Uterus (tissue), 4 donors: ENCODE measurements at places on chromosomes 16 and 17. TPM values are rescaled to one million over a fixed set of nuclear protein-coding genes. Genes with fewer than 3 reads are reported as not detected.

GAS2L2 gene
- total RNA-seq, result 0.69 TPM

GRCh38 chr17:35668802-35669201, 62.6 kb upstream of the RASL10B start:
- no peak for DNase-seq

DNA sequence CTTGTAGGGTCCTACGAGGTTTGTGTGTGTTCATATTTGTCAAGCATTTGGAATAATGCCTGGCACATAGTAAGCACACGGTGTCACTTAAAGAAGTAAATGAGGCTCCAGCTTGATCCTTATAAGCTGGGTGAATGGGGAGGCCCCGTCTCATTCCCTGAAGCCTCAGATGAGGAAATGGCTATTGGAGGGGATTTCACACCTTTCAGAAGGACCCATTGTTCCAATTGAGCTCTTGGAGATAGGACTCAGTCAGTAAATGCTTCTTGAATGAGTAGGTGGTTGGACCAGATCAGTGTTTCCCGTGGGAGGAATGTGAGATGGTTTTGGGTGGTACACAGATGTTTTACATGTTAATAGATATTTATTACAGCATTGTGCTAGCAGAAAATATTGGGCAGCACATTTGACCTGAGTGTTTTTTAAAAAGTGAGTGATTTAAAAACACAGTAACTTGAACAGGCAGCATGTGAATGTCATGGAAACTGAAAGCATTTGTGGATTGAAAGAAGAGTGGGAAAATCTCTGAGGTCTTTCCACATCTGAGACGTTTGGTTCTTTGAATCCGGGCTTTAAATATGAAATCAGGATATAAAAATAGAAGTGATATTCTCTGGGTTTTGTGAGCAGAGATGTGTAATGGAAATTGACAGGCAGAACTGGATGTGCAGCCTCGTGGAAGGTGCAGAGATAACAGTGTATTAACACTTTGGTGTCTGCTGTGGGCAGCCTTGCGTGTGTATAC, 36.4 kb upstream of the ARHGAP17 start:
- no peak for DNase-seq

DNA sequence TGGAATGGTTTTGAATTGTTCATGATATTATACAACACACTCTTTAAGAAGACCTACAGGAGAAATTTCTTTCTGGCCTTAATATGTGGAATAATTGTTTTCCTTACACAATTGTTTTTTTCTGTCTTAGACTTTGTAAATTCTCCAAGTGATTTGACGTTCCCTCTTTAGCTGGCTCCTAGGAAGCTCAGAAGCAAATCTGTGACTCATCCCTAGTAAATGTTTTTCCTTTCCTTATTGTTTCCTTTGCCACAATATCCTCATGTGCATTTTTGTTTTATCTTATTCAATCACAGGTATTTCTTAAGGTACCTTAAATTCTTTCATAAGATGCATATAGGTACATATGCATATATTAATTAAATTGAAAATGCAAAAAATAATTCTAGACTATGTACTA, 13.5 kb downstream of the KIAA0753 start:
- no peak for DNase-seq

DNA sequence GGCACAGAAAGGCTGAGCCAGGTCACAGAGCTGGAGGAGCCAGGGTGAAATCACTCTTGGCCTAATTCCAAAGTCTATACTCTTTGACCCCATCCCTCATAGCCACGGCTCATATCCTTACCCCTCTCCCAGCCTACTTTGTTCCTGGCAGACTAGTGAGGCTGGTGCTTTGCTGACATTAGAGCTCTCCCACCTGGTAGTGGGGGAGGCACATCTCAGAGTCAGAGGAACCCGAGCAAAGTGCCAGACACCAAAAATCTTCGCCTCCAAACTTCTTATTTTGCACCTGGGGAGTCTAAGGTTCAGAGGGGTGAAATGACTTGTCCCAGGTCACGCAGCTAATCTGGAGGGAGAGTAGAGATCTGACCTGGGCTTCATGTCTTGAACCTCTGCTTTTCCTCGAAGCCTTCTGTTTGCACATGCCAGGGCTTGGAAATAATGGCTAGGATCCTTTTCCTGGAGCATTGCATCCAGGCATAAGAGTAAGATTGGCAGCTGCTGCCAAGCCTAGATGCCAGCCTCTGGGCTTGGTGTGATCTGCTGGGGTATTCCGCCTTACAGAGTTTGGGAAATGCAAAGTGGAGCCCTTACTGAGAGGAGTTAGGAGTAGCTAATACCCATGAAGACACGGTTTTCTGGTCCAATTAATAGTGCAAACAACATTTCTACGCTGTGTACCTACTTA, 126.9 kb downstream of the SPACA3 start:
- DNase-seq, result no peak

FMNL1 gene
- 4.4 TPM for total RNA-seq

- DNase-seq, result no peak
Measured at GRCh38 chr17:80839511-80839941, 152.1 kb upstream of the CHMP6 start.

RHBDL3 gene
- total RNA-seq, result 3.8 TPM

DNA sequence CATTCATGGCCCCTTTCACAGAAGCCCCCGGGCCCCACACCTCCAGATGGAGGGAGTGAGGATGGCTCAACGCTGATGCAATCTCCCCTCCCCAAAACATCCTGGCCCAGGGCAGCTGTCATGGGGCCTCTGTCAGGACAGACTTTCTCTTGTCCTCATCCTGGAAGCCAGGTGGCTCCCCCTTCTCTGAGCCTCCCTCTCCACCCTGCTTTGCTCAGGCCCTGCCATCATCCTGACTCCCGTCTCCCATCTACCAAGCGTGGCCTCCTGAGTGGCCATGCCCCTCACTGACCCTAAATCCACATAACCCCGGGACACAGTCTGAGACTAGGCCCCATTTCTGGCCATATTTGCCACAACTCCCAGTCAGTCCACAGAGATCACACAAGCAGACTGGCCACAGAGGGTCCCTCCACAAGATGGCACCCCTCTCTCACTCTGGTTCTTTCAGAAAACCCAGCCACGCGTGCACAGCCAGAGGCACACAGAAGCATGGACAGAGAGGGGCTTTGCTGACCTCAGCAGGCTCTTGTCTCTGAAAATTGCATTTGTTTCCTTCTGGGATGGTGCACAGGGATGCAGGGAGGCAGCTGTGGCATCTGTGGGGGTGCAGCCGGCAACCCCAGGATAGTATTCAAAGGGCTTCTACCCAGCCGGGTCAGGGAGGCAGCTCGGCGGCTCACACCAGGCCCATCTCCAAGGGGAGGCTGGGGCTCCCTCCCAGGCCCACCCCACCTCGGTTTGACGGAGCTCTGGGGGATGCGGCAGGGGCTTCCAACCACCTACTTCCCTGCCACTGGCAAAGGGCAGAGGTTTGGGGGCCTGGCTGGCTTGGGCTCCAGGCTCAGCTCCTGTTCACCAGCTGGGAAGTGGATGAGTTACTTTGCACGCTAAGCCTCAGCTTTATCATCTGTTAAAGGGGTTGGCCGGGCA, 16.9 kb downstream of the DOC2B start:
- peak; percentile 56 for DNase-seq

DNA sequence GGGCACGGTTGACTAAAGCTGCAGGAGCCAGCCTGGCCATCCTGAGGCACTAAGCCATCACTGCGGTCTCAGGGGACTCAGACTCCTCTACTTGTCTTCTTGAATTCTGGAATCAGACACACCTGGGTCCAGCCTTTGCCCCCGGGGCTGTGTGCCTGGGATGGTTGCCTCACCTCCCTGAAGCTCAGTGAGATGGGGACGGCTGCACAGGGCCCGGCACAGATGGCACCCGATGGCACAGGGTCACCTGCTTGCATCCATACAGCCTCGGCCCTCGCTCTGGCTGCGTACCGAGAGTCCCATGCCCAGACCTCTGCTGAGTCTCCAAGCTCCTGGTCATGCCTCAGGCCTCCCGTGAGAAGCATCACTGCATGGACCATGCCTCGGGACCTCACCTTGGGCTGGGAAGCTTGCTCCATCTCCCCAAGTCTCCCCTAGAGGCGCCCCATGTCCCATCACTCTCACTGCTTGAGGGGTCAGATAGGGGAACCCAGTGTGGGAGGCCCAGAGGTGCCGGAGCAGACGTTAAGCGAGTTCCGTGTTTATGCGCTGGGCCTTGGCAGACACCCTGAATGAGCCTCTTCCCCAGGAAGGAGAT, 316.3 kb downstream of the SEC14L1 start:
- DNase-seq, result no peak

- DNase-seq, result peak; percentile 31
Measured at GRCh38 chr17:74922694-74923537, at the start of gene USH1G. Gene USH1G (minus strand): TSS chr17:74923255. CDS start chr17:74923073, 182 bp downstream.

DNA sequence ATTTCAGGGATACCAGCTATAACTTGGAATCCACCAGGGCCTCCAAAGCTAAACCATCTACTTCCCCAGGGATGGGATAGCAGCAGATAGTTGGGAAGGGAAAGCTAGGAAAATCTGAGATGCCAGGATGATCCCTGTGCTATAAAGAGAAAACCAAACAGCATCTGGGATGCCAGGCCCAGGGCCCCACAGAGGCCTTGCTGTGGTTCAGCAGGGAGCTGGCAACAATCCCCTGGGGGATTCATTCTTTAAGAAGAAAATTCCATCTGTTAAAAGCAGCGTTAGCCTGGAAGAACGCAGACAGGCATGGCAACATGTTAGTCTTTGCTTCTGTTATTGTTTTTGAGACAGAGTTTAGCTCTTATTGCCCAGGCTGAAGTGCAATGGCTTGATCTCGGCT, 16.6 kb downstream of the MYO18A start:
- DNase-seq, result no peak

DNA sequence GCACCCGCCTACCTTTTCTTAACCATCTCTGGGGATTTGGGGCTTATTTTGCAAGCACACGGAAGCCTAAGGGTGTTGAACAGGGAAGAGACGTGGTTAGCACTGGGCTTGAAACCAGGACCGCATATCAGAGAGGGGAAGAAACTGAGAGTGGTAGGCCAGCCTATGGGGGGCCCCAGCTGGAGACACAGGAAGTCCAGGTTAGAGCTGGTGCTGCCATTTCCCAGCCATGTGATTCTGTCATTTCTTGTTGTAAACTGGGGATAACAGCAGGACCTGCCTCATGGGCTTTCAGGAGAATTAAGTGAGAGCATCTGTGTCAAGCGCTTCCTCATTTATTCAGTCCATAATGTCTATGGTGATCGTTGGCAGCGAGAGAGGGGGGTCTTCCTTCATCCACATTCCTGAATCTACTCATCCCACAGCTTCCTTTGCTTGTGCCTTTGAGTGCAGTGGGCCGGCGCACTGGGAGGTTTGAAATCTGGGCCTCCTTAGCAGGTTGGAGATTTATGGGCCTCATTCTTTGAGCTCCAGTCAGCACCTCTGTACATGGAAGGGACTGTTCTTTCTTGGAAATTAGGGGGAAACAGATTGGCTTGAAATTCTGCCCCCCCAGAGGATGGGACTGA, 20.1 kb downstream of the NKD1 start:
- peak; percentile 49 for DNase-seq

CDRT4 gene
- total RNA-seq, result 6.4 TPM

- DNase-seq, result peak; percentile 52
Measured at GRCh38 chr17:49521471-49522356, 26.6 kb downstream of the NGFR start.

DNA sequence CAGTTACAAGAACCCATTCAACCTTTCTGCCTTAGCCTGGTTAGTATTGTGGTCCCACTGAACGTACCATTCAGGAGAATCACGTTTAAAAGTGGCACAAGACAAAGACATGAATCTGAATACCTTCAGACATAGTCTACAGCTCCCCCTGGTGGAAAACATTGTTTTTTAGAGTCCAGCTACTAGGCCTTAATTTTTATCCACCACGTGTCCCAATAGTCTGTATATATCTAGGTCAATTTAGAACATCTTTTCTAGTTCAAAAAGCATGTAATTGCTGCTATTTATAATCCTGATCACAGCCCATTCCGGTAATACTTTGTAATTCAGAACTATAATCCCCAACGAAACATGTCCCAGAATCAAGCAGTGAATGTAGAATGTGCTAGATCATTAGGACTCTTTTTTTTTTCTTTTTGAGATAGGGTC, 13.7 kb upstream of the GUCY2D start:
- DNase-seq, result no peak

DNA sequence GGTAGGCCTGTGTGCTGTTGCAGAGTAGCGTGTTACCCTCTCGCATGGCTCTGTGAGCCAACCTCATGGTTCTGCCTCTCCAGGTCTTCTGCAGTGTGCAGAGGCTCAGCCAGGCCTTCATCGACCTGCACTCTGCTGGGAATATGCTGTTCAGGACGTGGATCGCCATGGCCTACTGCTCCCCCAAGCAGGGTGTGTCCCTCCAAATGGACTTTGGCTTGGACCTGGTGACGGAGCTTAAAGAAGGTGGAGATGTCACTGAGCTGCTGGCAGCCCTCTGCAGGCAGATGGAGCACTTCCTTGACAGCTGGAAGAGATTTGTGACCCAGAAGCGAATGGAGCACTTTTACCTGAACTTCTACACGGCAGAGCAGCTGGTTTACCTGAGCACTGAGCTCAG, 75.8 kb upstream of the ENDOV start:
- DNase-seq, result no peak

DNA sequence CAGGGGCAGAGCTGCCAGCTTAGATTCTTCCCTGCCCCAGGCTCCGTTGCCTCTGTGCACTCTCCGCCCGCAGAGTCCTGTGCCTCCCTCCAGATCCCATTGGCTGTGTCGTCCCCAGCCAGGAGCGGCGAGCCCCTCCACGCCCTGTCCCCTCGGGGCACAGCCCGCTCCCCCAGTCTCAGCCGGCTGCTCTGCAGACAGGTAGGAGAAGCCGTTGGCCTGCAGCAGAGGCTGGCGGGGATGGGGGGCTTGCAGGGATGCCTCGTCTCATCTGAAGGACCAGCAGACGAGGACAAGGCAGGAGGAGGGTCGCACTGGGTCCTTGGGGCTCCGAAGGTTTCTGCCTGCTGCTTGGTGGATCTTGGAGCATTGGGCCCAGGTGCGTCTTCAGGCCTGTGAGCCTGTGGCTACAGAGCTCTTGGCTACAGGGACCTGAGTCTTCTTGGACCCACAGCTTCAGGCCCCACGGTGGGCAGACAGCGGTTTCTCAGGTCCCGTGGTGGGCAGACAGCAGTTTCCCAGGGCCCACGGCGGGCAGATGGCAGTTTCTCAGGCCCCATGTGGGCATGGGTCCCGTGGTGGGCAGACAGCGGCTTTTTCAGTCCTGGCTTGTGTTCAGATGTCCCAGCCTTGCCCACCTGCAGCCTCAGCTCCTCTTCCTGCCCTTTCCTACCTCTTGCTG, 6.0 kb downstream of the TPSG1 start:
- DNase-seq, result no peak

DNA sequence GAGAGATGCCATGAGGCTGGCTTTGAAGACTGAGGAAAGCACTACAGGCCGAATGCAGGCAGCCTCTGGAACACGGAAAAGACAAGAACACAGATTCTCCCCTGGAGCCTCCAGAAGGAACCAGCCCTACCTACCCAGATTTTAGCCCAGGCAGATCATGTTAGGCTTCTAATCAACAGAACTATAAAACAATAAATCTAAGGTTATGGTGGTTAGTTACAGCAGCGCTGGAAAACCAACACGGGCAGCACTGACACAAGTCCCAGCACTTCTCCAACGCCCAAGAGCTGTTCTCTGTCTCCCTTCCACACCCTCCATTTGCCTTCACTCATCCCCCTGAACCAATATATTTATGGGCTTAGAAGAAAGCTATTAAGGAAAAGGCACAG, 7.5 kb downstream of the ANKRD11 start:
- DNase-seq, result no peak

GRCh38 chr17:75244133-75244866, 17.1 kb downstream of the GGA3 start:
- DNase-seq, result no peak

CHP2 gene
- total RNA-seq, result not detected
